ENCODE measurements at places on chromosomes 1 and 21.
A peak's percentile ranks its signal among the peaks of the same experiment; 100 is the strongest.

- no peaks in the 10 kb centered on the region for H3K4me1 ChIP-seq
- H3K27ac ChIP-seq: no peak overlapping the region
- no peaks in the 10 kb centered on the region for H3K36me3 ChIP-seq
- no peaks in the 10 kb centered on the region for H3K27me3 ChIP-seq
- H3K4me3 ChIP-seq: no peak overlapping the region
Observed at GRCh38 chr1:62487956-62488355, 51.1 kb downstream of the USP1 start.

GRCh38 chr1:75264112-75264511 is 129.9 kb downstream of the LHX8 start:
- no peak for DNase-seq
- no peaks in the 10 kb centered on the region for H3K4me1 ChIP-seq
- H3K27me3 ChIP-seq: no peaks in the 10 kb centered on the region

- no peak overlapping the region for H3K27ac ChIP-seq
- H3K4me1 ChIP-seq: no peaks in the 10 kb centered on the region
- no peaks in the 10 kb centered on the region for H3K27me3 ChIP-seq
- H3K36me3 ChIP-seq: no peaks in the 10 kb centered on the region
Observed at GRCh38 chr1:227793948-227794816, 21.3 kb upstream of the PRSS38 start.

GRCh38 chr1:44515416-44515815 is 110.4 kb downstream of the RNF220 start:
- H3K27me3 ChIP-seq: no peaks in the 10 kb centered on the region
- peaks cover 11% of the 10 kb centered on the region for H3K4me1 ChIP-seq
- no peak overlapping the region for H3K4me3 ChIP-seq
- no peaks in the 10 kb centered on the region for H3K36me3 ChIP-seq

- H3K4me3 ChIP-seq: no peak overlapping the region
- no peaks in the 10 kb centered on the region for H3K27me3 ChIP-seq
- no peaks in the 10 kb centered on the region for H3K36me3 ChIP-seq
- no peak for DNase-seq
- no peak overlapping the region for H3K27ac ChIP-seq
- no peaks in the 10 kb centered on the region for H3K4me1 ChIP-seq
Observed at GRCh38 chr1:70504176-70504820, 93.2 kb downstream of the CTH start.

DNA sequence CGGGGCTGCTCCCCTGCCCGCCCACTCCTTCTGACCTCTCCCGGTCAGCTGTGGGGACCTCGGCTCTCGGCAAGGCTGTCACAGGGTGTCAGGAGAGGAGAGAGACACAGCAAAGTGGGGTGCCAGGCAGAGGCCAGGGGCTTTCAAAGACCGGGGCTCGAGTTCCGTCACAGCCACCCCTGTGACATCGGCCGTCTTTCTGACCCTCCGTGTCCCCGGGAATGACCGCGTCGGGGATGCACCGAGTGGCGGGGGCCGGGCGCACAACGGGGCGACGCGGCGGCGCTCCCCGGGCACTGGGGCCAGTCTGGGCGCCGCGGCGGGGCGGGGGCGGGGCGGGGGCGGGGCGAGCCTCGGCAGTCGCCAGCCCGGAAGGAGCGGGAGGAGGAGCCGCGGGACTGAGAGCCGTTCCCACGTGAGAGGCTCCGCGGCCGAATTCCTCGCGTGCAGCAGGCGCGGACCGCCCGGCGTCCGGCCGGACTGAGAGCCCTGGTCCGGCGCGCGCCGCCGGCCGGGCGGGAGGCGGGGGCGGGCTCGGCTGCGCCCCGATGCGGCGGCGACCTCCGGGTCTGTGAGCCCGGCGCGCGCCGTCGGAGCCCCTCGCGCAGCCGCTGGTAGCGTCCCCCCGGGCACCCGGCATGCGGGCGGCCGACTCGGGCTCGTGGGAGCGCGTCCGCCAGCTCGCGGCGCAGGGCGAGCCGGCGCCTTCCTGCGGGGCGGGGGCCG is 229.7 kb upstream of the TMEM51 start:
- no peaks in the 10 kb centered on the region for H3K27me3 ChIP-seq
- no peak overlapping the region for H3K27ac ChIP-seq

DNA sequence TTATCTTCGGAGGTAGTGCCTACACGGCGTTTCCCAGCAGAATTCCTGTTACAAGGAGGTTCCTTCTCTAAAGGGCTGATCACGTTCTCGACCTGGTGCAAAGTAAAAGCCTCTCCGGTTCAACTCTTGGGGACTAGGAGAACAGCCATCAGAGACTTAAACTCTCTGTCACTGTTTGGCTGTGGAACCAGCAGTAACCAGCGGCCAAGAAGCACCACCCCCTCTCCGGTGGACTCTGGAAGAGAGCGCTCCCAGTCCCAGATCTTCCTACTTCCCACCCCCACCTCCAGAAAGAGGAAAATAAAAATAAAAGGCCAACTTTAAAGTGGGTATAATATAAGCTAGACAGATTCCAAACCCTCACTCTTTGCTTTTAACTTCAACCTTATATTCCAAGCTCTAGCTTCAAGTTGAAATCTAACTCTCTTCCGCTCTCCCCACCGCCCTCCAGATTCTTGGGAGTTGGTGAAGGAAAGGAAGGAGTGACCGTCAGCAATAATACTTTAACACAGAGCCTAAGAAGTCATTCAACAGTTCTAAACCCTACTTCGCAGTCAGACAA is 2.9 kb downstream of the BRINP3 start:
- H3K27me3 ChIP-seq: peaks cover 3% of the 10 kb centered on the region
- peaks cover 5% of the 10 kb centered on the region for H3K4me1 ChIP-seq
- no peak overlapping the region for H3K27ac ChIP-seq
- H3K36me3 ChIP-seq: no peaks in the 10 kb centered on the region

DNA sequence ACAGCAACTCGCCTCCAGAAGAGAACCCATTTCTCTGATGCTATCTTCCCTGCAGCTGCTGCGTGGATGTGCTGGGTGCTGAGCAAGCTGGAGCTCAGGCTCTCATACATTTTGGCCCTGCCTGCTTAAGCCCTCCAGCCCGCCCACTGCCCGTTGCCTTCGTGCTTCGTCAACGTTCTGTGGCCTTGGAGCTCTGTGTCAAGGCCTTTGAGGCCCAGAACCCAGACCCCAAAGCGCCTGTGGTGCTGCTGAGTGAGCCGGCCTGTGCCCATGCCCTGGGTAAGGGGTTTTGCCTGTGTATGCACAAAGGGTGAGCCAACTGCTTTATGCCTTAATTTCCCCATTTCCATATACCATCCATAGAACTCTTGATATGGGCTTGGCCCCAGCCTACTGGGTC is 1.1 kb downstream of the DPH2 start:
- H3K4me3 ChIP-seq: no peak overlapping the region
- no peak overlapping the region for H3K27ac ChIP-seq
- DNase-seq: no peak
- H3K4me1 ChIP-seq: peaks cover 2% of the 10 kb centered on the region

DNA sequence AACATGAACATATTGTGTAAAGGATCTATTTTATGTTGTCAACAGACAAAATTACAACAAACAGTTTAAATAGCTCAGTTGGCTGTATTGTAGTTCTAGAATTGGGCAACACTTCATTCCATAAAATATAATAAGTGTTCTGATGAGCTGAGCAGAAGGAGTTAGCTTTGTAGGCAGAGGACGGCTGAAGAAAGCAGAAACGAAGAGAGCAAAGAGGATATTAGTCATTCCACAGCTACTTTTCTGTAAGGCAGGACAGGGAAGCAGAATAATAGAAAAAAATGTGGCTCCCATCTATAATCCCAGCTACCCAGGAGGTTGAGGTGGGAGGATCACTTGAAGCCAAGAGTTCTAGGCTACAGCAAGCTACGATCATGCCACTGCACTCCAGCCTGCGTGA is 20.2 kb upstream of the IVNS1ABP start:
- H3K27ac ChIP-seq: no peak overlapping the region
- DNase-seq: no peak
- no peaks in the 10 kb centered on the region for H3K36me3 ChIP-seq
- peaks cover 14% of the 10 kb centered on the region for H3K4me1 ChIP-seq
- H3K27me3 ChIP-seq: no peaks in the 10 kb centered on the region

DNA sequence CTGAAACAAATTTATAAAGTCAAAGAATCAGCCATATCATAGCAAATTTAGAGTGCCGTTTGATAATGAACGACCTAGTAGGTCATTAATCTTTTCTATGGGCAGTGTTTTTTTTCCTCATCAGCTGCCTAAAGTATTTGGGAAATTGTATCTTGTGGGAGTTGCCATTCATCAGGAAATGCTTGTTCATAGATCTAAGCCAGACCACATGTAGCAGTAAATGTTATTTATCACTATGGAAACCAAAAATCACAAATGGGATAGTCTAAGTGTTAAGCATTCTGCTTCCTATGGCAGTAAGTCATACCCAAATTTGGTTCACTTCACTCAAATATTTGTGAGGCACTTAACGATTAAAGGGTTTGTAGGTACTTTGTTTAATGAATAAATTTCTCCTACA is 52.9 kb downstream of the LRRC8D start:
- peak; percentile 62 for DNase-seq
- H3K27me3 ChIP-seq: no peaks in the 10 kb centered on the region
- no peak overlapping the region for H3K27ac ChIP-seq
- H3K4me1 ChIP-seq: no peaks in the 10 kb centered on the region

DNA sequence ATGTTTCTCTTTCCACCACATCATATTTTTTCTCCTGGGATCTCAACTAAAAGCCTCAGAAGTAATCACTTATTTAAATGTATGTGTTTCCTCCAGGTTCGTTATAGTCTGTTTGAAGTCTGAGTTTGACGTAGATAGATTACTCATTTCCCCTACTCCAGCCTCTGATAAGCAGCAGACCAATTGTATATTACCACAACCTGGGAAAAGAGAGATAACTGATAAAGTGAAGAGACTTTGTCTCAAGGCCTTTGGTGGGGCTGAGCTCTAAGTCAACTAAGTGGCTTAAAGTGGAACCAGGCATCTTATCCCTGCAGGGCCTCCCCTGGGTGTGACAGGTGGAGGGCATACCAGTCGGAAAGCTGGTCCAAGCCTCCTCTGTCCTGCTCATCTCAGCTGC is 34.9 kb upstream of the CACNA1E start:
- no peak overlapping the region for H3K27ac ChIP-seq
- DNase-seq: peak; percentile 64
- H3K4me3 ChIP-seq: no peak overlapping the region
- H3K27me3 ChIP-seq: no peaks in the 10 kb centered on the region

GRCh38 chr21:31497914-31498313 is 153.9 kb upstream of the TIAM1 start:
- no peak overlapping the region for H3K4me3 ChIP-seq
- H3K4me1 ChIP-seq: no peaks in the 10 kb centered on the region
- H3K36me3 ChIP-seq: no peaks in the 10 kb centered on the region
- DNase-seq: no peak
- no peaks in the 10 kb centered on the region for H3K27me3 ChIP-seq

- H3K4me1 ChIP-seq: no peaks in the 10 kb centered on the region
- H3K27me3 ChIP-seq: no peaks in the 10 kb centered on the region
- H3K36me3 ChIP-seq: no peaks in the 10 kb centered on the region
- H3K27ac ChIP-seq: no peak overlapping the region
- DNase-seq: no peak
Observed at GRCh38 chr1:22044690-22045420, 7.7 kb upstream of the CDC42 start.

All from mesendoderm (in vitro differentiated cells).